ENCODE measurements at places on chromosomes 4 and X. TPM values are rescaled to one million over a fixed set of nuclear protein-coding genes. Genes with fewer than 3 reads are reported as not detected.
A peak's percentile ranks its signal among the peaks of the same experiment; 100 is the strongest.

DNA sequence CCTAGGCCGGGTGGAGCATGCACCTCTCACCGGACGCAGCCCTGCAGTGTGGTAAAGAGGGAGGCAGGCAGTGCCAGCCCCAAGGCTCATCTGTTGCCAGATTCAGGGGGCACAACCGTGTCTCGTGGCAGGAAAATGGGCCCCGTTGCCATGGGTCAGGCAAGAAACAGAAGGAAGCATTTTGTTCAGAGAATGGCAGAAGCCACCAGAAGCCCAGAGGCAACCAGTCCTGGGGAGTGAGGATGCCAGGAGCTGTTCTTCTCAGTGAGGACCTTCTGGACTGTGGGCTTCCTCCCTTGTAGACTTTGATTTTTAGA lies 12.5 kb upstream of the UVSSA start:
- peaks cover 46% of the 10 kb centered on the region for H3K36me3 ChIP-seq
- peaks cover 45% of the 10 kb centered on the region for H3K4me1 ChIP-seq
- no peaks in the 10 kb centered on the region for H3K27me3 ChIP-seq
- DNase-seq = no peak

DNA sequence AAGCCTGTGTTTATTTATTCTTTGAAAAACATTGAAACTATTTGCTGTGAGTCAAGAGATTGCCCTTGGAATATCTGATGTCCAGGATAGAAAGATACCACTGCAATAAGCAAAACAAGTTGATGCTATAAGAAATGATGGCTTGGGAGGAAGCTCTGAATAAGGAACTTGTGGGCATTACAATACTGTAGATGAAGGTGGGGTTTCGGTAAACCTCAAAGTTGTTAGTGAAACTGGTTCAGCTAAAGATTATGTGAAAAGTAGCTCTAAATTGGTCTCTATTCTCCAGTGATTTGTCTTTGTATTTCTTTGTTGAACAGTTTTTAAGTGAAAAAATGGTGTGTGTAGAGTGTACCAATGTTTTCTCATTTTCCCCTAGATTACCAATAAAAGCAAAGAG lies 128.7 kb downstream of the AKAP4 start:
- peaks cover 3% of the 10 kb centered on the region for H3K36me3 ChIP-seq
- H3K27me3 ChIP-seq = no peaks in the 10 kb centered on the region
- no peak overlapping the region for H3K4me3 ChIP-seq
- no peak for DNase-seq
- H3K27ac ChIP-seq = no peak overlapping the region

DNA sequence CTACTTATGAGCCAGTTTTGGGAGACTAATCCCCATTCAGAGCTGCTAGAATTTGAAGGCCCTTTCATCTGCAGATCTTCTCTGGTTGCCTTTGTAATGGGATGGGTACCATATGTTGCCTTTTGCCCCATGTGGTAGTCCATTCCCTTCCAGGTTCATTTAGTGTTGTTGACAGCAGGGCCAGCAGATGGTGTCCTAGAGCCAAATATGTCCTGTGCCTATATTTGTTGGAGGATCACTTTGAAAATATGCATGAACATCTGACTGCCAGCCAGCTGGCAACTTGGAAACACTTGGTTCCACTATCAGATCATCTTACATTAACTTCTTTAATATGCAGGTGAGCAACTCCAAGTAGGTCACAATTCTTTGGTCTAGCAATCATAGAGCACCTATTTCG lies 30.4 kb downstream of the CFAP299 start:
- H3K36me3 ChIP-seq = peaks cover 1% of the 10 kb centered on the region
- H3K4me1 ChIP-seq = peaks cover 2% of the 10 kb centered on the region
- H3K4me3 ChIP-seq = no peak overlapping the region
- H3K27me3 ChIP-seq = no peaks in the 10 kb centered on the region
- peak; percentile 68 for DNase-seq

DNA sequence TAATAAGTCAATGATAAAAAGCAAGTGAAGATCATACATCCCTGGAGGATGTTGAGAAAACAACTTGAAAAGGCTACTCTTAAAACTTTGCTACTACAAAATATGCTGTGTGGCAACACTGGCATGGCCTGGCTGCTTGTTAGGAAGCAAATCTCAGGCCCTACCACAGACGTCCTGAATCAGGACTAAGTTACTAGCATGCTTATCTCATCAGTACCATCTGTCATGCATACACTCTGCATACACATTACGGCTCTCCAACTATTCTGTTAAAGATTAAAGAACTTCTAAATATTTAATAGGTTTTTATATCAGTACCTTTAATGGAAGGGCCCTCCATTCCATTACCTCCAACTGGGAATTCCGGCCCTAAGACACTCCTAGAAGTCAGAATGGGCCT lies 8.2 kb downstream of the PAPSS1 start:
- H3K4me3 ChIP-seq = no peak overlapping the region
- H3K27me3 ChIP-seq = no peaks in the 10 kb centered on the region
- no peak for DNase-seq
- peaks cover 25% of the 10 kb centered on the region for H3K4me1 ChIP-seq
- no peak overlapping the region for H3K27ac ChIP-seq

DNA sequence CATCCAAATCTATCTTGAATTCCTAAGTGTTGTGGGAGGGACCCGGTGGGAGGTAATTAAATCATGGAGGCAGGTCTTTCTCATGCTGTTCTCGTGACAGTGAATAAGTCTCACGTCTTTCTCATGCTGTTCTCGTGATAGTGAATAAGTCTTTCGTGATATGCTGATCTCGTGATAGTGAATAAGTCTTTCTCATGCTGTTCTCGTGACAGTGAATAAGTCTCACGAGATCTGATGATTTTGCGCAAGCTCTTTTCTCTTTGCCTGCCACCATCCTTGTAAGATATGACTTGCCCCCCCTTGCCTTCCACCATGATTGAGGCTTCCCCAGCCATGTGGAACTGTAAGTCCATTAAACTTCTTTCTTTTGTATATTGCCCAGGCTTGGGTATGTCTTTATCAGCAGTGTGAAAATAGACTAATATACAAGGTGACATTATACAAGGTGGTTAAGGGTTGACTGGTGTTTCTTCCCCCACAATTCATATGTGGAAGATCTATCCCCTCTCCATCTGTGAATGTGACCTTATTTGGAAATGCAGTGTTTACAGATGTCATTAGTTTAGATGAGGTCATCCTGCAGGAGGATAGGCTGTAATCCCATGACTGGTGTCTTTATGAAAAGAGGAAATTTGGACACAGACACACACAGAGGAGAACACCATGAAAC lies 27.6 kb downstream of the ARSD start:
- no peak for DNase-seq
- H3K27me3 ChIP-seq = no peaks in the 10 kb centered on the region
- H3K36me3 ChIP-seq = peaks cover 2% of the 10 kb centered on the region
- H3K27ac ChIP-seq = no peak overlapping the region

Gene ETNPPL
- not detected for total RNA-seq

- H3K27ac ChIP-seq = no peak overlapping the region
- H3K27me3 ChIP-seq = peaks cover 27% of the 10 kb centered on the region
- DNase-seq = no peak
- peaks cover 9% of the 10 kb centered on the region for H3K4me1 ChIP-seq
- no peaks in the 10 kb centered on the region for H3K36me3 ChIP-seq
- no peak overlapping the region for H3K4me3 ChIP-seq
Observed at GRCh38 chr4:6258026-6258360, 11.7 kb upstream of the WFS1 start.

- no peak for DNase-seq
- H3K4me1 ChIP-seq = peaks cover 17% of the 10 kb centered on the region
- no peaks in the 10 kb centered on the region for H3K36me3 ChIP-seq
- no peaks in the 10 kb centered on the region for H3K27me3 ChIP-seq
Observed at GRCh38 chrX:39481621-39482020, 616.1 kb downstream of the BCOR start.

DNA sequence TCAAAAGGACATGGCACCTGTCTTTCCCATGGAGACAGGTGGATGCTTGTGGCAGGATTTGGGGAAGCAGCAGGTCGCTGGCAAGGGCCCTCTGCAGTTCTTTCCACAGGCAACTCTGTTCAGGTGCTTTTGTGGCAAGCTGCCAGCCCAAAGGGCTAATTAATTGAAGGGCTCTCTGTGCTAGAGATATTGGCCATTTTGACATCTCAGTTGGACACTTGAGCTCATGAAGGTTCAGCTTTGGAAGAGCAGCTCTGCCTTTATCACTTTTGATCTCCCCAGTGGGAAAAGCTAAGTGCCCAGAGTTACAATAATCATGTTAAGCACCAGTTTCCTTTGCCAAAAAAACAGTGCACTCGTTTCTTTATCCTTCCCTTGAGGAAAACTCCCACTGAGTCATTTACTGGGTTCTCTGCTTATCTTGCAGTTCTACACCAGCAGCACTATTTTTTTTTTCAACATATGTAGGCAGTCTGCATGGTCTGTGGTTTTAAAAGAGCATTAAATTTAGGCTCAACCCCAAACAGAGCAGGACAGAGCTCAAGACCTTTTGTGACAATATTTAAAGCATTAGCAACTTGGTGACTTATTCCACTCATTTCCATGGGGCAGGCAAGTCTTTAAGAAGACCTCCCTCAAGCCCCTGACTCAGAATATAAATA lies 336.4 kb upstream of the RASGEF1B start:
- peaks cover 8% of the 10 kb centered on the region for H3K27me3 ChIP-seq
- H3K4me3 ChIP-seq = no peak overlapping the region
- H3K27ac ChIP-seq = no peak overlapping the region

DNA sequence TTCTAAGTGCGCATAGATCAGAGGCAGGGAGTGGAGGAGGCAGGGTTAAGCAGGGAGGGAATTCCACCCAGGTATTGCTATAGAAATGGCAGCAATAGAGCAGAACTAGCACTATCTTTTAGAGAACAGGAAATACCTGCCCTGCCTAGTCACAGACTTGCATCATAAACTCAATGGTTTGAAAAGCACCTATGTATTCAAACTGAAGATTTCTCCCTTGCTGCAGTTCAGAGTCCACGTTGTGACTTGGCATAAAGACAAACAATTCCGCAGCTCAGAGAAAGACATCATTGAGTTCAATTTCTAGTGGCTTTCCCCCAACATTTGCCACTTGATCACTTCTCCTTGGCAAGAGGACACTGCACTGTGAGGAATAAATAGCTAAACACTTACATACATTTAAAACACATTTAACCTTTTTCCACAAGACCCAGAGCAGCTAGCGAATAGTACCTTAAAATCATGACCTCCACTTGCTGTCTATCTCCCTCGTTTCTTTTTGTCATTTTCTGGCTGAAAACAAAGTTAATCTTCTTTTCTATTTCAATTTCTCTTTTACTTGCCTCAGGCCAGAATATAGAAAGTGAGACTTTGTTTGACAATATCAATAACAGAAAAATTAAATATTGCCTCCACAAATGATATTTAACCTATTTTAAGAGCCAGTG lies 42.4 kb downstream of the SLC7A11 start:
- no peak for DNase-seq
- no peaks in the 10 kb centered on the region for H3K36me3 ChIP-seq
- no peaks in the 10 kb centered on the region for H3K4me1 ChIP-seq
- no peak overlapping the region for H3K27ac ChIP-seq
- H3K4me3 ChIP-seq = no peak overlapping the region

Gene HPF1
- total RNA-seq = 20.4 TPM

GRCh38 chrX:40243755-40244515 lies 146.2 kb upstream of the BCOR start:
- no peak overlapping the region for H3K4me3 ChIP-seq
- H3K27ac ChIP-seq = no peak overlapping the region
- no peaks in the 10 kb centered on the region for H3K36me3 ChIP-seq
- H3K4me1 ChIP-seq = peaks cover 8% of the 10 kb centered on the region
- no peak for DNase-seq

GRCh38 chr4:152117933-152118507 lies 357.2 kb upstream of the GATB start:
- no peaks in the 10 kb centered on the region for H3K27me3 ChIP-seq
- H3K36me3 ChIP-seq = no peaks in the 10 kb centered on the region
- H3K4me1 ChIP-seq = peaks cover 44% of the 10 kb centered on the region

DNA sequence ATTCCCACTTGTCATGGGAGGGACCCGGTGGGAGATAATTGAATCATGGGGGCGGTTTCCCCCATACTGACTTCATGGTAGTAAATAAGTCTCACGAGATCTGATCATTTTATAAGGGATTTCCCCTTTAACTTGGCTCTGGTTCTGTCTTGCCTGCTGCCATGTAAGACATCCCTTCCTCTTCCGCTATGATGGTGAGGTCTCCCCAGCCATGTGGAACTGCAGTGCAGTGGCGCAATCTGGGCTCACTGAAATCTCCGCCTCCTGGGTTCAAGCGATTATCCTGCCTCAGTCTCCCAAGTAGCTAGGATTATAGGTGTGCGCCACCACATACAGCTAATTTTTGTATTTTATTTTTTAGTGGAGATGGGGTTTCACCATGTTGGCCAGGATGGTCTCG lies 2.9 kb downstream of the HPGDS start:
- no peaks in the 10 kb centered on the region for H3K27me3 ChIP-seq
- peak overlapping the region; percentile 90 for H3K27ac ChIP-seq
- peaks cover 16% of the 10 kb centered on the region for H3K4me1 ChIP-seq
- peak overlapping the region; percentile 49 for H3K4me3 ChIP-seq
- DNase-seq = peak; percentile 7
- H3K36me3 ChIP-seq = no peaks in the 10 kb centered on the region

Gene CACNA1F
- 1.1 TPM for total RNA-seq

GRCh38 chr4:102338405-102338804 lies 6.9 kb downstream of the SLC39A8 start:
- no peak for DNase-seq
- no peaks in the 10 kb centered on the region for H3K27me3 ChIP-seq
- H3K36me3 ChIP-seq = peaks cover 58% of the 10 kb centered on the region
- H3K4me3 ChIP-seq = no peak overlapping the region

- no peak overlapping the region for H3K27ac ChIP-seq
- no peaks in the 10 kb centered on the region for H3K27me3 ChIP-seq
- DNase-seq = no peak
- H3K4me3 ChIP-seq = peak overlapping the region; percentile 96
- no peaks in the 10 kb centered on the region for H3K36me3 ChIP-seq
- H3K4me1 ChIP-seq = peaks cover 7% of the 10 kb centered on the region
Observed at GRCh38 chrX:55451141-55451540, 786 bp upstream of the MAGEH1 start.

DNA sequence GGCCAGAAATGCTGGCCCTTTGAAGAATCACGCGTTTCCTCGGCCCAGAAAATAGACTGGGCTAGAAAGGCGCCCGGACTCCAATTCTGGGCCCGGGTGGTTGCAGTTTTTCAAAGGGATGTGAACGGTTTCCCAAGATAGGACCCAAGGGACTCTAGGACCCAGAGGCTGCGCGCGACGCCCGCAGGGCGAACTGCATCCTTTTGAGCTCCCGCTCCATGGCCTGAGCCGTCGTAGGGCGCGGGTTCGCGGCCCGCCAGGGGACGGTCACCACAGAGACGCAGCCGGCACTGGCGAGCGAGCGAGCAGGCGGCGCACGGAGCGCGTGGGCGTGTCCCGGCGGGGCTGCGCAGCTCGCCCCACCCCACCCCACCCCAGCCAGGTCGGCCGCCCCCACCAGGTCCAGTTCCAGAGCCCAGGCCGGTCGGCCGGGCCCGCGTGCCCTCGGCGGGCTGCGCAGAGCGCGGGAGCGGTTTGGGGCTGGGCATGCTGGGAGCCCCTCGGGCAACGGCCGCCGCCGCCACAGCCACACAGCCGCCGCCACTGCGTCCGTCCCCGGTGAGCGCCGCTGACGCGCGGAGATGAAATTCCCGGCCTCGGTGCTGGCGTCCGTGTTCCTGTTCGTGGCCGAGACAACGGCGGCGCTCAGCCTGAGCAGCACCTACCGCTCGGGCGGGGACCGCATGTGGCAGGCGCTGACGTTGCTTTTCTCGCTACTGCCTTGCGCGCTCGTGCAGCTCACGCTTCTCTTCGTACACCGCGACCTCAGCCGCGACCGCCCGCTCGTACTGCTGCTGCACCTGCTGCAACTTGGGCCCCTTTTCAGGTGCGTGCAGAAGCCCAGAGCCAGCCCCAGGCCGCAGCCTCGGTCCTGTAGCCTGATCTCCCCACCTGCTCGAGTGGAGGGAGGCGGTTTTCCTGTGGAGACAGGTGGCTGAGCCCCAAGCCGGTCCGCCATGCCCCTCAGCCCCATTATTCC lies at the start of gene XK:
Gene XK, plus strand, starts transcription at position 411 of the 979 bp plus-strand sequence. Its CDS starts 171 bp downstream, at position 582.
- DNase-seq = peak; percentile 58
- no peaks in the 10 kb centered on the region for H3K4me1 ChIP-seq
- H3K36me3 ChIP-seq = no peaks in the 10 kb centered on the region
- no peak within 1 kb of the TSS for H3K27ac ChIP-seq
- H3K27me3 ChIP-seq = peaks cover 4% of the 10 kb centered on the region

Gene HSFX1
- total RNA-seq = 0.31 TPM

Measured in activated CD8-positive, alpha-beta T cell treated with anti-CD3 and anti-CD28 coated beads for 36 hours (primary cell).